Right renal cortex interstitium (tissue), 3 donors: ENCODE measurements at places on chromosomes 4 and X. TPM values are rescaled to one million over a fixed set of nuclear protein-coding genes. Genes with fewer than 3 reads are reported as not detected.

DNA sequence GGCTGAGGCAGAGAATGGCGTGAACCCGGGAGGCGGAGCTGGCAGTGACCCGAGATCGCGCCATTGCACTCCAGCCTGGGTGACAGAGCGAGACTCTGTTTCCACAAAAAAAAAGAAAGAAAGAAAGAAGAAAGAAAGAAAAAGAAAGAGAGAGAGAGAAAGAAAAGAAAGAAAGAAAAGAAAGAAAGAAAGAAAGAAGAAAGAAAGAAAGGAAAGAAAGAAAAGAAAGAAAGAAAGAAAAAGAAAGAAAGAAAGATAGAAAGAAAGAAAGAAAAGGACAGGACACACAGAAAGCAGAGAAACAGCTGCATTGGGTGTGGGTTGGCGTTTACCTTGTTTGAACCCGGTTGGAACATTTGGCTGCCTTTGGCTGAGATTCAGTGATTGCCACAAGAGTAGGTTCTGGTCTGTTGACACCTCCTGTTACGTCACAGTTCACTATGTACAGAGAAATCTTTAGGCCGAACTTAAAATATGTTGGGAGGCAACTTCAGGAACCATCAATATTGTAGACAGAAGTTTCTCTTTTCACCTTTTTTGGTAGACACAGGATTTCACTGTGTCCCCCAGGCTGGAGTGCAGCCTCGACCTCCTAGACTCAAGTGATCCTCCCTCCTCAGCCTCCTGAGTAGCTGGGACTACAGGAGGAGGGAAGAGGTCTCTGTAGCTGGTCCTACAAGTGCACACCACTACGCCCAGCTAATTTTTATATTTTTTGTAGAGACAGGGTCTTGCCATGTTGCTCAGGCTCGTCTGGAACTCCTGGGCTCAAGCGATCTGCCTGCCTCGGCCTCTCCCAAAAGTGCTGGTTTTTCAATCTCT is 16.3 kb upstream of the PLCXD1 start:
- DNase-seq, result no peak

DNA sequence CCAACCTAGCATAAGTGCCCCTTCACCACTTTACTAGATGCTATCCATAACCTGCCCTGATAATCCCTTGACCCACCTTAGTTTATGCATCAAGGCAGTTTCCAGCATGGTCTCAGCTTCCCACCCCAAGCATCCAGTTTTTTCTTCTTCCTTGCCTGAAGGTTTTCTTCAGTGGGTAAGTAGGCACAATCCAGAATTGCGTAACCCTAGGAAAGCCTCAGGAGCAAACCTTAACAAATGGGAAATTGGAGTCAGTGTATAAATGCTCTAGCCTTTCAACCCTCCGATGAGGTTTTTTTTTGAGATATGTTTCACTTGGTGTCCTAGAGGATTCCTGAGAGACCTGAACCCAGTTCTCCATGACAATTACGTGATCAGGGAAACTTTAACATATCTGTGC is 614.0 kb upstream of the BOD1L1 start:
- DNase-seq, result no peak

DNA sequence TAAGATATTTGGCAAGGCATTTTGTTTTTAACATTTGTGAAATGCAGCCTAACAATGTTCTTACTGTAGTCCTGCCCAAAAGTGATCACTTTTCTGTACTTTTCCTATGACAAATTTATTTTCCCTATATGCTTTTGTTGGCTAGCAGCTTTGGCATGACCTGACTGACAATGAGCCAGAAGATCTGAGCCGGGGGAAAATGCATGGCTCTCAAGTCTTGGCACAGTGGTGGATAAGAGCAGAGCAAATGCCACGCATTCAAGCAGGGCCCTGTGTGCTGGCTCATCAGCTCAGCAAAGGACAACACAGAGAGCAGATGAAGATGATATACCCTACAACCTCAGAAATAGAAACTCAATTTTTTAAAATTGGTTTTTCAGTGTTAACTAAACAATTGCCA is 187.3 kb downstream of the ANAPC10 start:
- no peak for DNase-seq

- no peak for DNase-seq
These were observed 91.3 kb upstream of the WDR44 start for GRCh38 chrX:118254611-118255010.

DNA sequence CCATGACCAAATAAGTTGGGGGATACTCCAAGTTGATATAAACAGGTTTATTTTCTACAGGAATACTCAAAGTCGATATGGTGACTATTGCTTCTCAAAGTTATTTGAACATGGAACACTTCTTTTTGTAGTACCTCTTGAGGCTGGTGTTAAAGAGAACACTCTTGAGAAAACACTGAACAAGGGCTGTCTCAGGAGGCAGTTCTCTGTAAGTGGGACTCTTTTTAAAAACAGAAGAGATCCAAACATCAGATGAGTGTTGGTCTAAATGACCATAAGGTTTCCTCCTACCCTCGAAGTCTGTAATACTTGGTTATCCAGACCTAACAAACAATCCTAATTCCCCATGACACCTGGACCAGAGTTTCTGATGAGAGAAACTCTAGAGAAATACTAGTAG is 223.2 kb upstream of the TEX13C start:
- no peak for DNase-seq

- no peak for DNase-seq
These were observed 299.4 kb downstream of the PPARGC1A start for GRCh38 chr4:23590431-23590830.

DNA sequence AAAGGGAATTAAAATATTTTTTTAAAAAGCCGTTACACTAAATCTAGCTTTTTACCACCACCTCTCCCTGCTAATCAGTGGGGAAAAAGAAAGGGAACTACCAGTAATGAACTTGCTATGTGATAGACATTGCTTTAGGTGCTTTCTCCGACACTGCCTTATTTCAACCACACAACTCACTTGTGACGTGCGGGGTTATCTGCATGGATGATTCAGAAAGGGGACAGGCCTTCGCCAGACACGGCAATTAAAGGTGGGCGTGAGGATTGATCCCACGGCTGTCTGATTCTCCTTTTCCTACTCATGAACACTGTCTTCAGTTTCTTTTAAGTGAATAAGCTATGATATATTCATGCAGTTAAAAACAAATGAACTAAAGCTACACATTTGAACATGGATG is 882 bp upstream of the CXCR3 start:
- no peak for DNase-seq

GRCh38 chrX:130937101-130937500 is 34.1 kb upstream of the ENOX2 start:
- DNase-seq, result no peak

DNA sequence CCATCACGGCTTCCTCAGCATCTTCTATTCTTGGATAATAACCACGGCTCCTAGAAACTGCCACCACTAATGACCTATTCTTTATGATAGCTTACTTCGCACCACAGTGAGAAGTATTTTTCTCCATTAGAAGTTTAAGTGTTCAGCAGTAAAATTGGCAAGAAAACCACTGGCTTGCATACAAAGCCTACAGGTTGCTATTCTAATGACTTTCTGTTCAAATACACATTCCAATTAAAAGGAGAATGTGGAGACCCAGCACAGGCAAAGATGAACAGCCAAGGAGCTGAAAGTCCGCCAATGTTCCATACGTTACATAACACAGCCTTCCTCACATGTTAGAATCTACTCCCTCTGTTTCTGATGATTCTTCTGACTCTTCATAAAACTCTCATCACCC is 875.0 kb upstream of the PRKX start:
- DNase-seq, result no peak

DNA sequence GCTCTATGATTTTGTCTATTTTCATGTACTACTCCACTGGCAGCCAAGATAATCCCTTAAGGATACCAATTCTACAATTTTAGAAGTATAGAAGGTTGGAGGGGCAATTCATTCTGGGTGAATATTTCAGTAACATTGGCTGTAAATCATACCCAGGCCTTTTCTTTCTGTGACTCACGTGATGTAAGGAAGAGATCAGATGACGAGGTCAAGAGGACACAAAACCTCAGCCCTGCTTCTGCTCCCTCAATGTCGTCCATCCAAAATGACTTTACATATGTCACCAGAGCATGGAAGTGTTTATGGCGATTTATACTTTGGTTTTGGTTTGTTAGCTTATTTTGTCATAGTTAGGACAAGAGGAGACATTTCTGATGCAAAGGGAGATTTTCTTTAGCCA is 70.7 kb upstream of the SLC4A4 start:
- DNase-seq, result no peak

- DNase-seq, result no peak
These were observed 70.6 kb downstream of the KIT start for GRCh38 chr4:54728368-54728767.

- DNase-seq, result no peak
These were observed 709 bp downstream of the GPAT3 start for GRCh38 chr4:83536362-83537272.

DNA sequence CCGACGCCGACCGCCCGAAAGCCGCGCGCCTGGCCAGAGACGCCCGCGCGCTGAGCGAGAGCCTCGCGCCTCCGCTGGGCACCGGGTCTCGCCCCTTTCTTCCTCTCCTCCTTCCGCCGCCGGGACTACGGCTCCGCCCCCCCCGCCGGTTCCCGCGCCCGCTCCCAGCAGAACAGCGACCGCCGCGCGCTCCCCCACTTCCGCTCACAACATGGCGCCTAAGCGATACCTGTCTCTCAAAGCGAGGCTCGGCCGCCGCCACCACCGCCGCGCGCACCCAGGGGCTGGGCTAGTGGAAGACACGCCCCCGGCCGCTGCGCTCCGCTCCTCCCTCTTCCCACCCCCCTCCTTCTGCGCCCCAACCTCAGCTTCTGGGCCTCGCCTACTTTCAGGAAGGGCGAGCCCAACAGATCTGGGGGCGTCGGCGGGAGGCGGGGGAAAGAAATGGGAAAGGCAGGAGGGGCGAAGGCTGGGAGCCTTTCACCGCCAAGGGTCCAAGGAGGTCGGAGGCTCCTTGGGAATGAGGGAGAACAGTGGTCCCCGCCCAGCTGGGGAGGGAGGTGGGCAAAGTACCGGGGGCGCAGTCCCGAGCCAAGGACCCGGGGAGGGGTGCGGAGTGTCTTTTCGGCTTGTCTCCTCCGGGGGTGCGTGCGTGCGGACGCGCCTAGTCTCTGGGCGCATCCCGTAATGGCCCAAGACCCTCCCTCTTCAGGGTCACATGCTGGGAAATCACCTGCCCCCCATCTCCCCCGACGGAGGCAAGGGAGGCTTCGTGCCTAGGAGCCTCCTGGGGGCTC is at the start of gene RPS6KA3:
Gene RPS6KA3 (minus strand): TSS at position 100 of the 797 bp plus-strand sequence. CDS start 277 bp downstream, outside the sequence.
- no peak for DNase-seq

- DNase-seq, result no peak
These were observed 6.4 kb downstream of the AMOT start for GRCh38 chrX:112834031-112834845.

- no peak for DNase-seq
These were observed 134.3 kb downstream of the GUCY2F start for GRCh38 chrX:109347632-109348031.

DNA sequence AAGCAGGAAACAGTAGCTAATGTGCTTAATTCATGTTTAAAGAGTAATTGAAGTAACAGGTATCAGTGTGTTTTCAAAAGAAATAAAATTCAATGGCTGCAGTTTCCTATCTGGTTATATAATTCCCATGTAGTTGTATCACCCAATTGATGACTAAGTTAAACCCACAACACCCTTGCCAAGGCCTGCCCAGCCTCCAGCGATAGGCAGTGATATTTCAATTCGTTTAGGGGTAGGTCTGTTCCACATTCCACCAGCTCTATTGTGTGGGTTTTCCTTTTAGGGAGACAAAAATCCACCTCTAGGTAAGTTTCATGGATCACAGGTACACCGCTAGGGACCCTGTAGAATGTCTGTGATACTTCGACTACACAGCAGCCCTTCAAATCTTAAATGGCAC is 24.7 kb upstream of the MXRA5 start:
- DNase-seq, result no peak

- no peak for DNase-seq
These were observed 107.4 kb upstream of the STOX2 start for GRCh38 chr4:183797445-183798300.

DNA sequence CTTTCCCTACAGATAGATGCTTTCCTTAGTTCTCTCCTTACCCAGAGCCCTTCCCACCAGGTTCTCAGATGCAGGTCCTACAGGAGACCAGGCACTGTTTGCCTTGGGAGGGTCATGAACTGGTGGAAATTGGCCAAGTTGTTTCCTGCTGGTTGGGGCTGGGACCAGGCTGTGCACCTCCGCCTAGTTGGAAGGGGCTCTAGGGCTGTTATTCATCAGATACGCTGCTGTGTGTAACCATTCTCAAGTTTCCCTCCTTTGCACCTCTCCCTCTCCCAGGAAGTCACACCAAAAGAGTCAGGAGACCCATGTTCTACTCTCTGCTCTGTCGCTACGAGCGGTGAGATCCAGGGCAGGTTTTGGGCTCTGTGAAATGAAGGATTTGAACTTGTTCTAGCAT is 11.9 kb upstream of the VSIG1 start:
- no peak for DNase-seq

DNA sequence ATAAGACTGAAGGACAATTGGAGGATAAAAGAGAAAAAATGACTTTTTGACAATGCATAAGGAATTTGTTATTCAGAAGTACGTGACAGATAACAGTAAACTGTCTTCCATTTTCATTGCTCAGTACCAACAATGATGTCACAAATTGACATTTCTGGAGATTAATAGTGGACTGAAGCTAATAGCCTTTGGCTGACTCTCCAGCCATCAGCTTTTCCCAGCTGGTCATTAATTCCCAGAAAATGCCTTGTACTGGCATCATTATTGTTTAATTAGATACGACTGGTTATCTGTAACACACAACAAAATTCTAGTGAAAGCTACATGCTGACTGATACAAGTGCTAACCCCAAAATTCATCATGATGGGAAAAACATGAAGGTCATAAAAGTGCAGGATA is 147.9 kb upstream of the FGF13 start:
- no peak for DNase-seq

DNA sequence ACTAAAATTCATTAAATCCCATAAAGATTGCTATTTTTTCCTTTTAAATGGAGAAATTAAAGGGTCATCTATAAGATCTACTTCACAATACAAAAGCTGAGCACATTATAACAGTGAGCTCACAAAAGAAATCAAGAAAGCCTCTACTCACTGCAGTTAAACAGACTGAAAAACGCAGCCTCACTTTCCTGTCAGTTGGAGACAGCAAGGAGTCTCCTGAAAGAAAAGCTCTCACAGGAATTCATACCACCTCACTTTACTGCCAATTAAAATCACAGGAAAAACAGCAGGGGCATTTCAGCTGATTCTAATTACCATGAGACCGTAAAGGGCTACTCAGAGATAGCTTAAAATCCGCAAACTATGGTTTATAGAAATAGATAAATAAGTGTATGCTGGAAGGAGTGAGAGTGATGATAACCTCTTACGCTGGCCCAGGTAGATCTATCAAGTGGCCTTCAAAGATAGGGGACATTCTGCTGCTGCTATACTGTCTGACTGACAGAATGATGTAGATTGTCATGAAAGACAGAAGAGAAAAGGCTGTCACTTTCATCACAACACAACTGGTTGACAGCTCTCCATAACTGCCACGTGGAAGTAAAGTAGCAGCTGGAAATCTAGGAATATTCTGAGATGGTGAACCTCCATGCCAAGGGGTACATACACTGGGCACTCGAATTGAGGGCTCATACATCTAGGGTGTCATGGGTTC is 1333.7 kb upstream of the DIAPH2 start:
- DNase-seq, result no peak

ADRA2C gene
- polyA plus RNA-seq, result 8.1 TPM

PPM1K gene
- 14.3 TPM for polyA plus RNA-seq

PAGE2B gene
- not detected for polyA plus RNA-seq

TTC29 gene
- 1.6 TPM for polyA plus RNA-seq

NAT8L gene
- 5.6 TPM for polyA plus RNA-seq

PPP1R2C gene
- not detected for polyA plus RNA-seq

MAP3K15 gene
- 4.8 TPM for polyA plus RNA-seq

SOD3 gene
- polyA plus RNA-seq, result 9.8 TPM

RADX gene
- polyA plus RNA-seq, result 5.2 TPM

LDB2 gene
- polyA plus RNA-seq, result 100 TPM

EDNRA gene
- 97.8 TPM for polyA plus RNA-seq

DCUN1D4 gene
- polyA plus RNA-seq, result 55.3 TPM
